Glutamatergic neuron (in vitro differentiated cells): ENCODE measurements at places on chromosomes 3 and 15.

- no peak for DNase-seq
These were observed 15.0 kb downstream of the DENND4A start for GRCh38 chr15:65777053-65777452.

GRCh38 chr3:159416856-159417255, 571.8 kb upstream of the IL12A start:
- no peak for DNase-seq

GRCh38 chr15:101258238-101259144, 6.6 kb upstream of the CHSY1 start:
- peak; percentile 58 for DNase-seq

DNA sequence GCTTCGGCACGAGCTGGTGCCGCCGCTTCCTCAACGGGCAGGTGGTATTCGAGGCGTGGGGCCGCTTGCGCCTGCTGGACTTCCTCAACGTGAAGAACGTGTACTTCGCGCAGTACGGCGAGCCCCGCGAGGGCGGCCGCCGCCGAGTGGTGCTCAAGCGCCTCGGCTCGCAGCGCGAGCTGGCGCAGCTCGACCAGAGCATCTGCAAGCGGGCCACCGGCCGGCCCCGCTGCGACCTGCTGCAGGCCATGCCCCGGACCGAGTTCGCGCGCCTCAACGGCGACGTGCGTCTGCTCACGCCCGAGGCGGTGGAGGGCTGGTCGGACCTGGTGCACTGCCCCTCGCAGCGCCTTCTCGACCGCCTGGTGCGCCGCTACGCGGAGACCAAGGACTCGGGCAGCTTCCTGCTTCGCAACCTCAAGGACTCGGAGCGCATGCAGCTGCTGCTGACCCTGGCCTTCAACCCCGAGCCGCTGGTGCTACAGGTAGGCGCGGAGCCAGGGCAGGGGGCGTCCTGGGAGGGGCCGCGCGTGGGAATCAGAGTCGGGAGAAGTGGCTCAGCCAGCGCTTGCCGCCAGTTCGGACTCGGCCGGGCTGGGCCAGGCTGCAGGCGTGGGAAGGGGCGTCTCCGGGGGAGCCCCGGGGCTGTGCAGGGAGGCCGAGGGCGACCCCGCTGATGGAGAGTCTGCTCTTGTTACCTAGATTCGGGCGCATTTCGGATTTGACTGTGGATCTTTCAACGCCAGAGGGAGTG, 1.1 kb downstream of the DIPK2A start:
- peak; percentile 81 for DNase-seq

DNA sequence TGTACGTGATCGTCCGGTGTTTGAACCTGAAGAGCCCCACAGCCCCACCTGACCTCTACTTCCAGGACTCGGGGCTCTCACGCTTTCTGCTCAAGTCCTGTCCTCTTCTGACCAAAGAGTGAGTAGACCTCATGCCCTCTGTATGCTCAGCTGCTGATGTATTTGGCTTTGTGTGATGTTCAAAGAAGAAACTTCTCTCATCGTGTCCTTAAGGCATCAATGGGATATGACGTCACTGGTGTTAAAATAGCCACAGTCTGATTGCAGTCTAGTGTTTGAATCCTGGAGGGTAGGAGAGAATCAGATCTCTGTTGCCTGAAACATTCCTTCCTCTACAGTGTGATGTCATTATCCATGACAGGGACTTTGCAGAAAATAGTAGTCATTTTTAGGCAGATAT, 28.1 kb downstream of the ABHD2 start:
- DNase-seq: no peak

DNA sequence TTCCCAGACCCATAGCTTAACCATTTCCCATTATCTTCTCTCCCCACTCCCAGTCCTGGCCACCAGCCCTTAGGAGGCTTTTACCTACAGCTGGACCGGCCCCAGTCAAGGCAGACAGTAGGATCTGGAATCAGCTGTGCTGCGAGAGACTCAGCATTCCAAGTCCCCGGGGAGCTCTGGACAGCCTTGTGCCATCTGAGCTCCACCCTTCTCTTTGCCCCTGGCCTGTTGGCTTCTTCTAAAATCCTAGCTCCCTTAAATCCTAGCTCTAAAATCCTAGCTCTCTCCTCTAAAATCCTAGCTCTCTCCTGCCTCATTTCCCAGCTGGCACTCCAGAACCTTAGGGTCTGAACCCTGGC, 21.3 kb downstream of the MEGF11 start:
- DNase-seq: peak; percentile 56

DNA sequence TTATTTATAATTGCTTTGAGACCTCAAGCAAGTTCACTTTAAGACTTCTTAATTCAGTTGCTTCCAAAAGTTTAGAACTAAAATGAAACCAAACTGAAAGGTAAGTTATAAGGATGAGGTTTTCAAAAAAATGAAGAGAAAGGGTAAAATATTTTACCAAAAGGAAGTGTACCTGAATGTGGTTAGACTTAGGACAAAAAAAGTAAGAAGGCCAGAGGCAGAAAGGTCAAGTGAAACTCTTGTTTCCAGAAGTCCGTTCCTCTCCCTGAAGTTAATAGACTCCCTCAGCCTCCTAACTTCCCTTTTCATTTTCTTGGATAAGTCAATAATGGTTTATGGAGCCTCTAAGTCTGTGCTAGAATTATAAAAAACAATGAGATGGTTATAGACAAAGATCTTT, 16.6 kb downstream of the BTLA start:
- no peak for DNase-seq

- DNase-seq: no peak
These were observed 271.8 kb upstream of the TPM1 start for GRCh38 chr15:62770752-62771151.

DNA sequence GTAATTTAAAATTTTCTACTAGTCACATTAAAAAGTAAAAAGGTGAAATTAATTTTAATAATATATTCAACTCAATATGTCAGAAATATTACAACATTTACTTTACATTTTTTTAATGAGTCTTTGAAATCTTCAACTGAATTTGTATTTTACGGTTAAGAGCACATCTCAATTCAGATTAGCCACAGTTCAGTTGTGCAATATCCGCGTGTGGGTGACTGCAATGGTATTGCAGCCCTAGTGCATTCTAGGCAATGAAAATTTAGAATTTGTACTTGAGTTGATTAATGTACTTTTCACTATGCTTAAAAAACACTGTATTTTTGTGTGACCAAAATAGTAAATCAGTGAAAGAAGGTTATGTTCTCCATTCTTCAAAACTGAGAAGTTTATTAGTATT, 57.3 kb downstream of the CEP63 start:
- DNase-seq: no peak

DNA sequence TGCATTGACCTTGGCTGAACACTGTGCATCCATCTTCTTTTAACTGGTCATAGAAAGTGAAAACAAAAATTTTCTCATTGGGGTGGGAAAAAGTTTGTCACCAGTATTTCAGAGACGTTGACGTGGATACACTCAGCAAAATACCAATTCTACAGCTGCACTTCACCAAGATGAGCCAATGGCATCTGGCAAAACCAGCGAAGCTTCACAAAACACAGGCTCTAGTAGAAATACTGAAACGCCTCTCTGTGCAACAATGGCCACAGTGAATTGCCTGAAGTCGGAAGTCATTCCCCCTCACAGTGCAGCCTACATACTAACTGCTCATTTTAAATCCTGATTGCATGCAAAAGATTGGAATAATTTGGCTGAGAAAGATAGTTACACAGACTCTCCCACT, 17.0 kb downstream of the PCYT1A start:
- DNase-seq: no peak

GRCh38 chr15:51837792-51838251, 8.4 kb downstream of the TMOD3 start:
- DNase-seq: no peak

- no peak for DNase-seq
These were observed 44.5 kb downstream of the NEK10 start for GRCh38 chr3:27324686-27325085.
